Astrocyte (in vitro differentiated cells and primary cell): ENCODE measurements at places on chromosomes 3 and 15. TPM values are rescaled to one million over a fixed set of nuclear protein-coding genes. Genes with fewer than 3 reads are reported as not detected.

EXD1 gene
- total RNA-seq, result 0.07 TPM in 1 of 2 replicates, not detected in the other

CMTM7 gene
- total RNA-seq, result 19.7 and 23.9 TPM in 2 replicates

RFX7 gene
- 45.3 and 46.3 TPM in 2 replicates for total RNA-seq

COL7A1 gene
- 25.8 and 28.7 TPM in 2 replicates for total RNA-seq

MYZAP gene
- total RNA-seq, result 0.41 TPM in 1 of 2 replicates, not detected in the other

SHQ1 gene
- 28.0 and 28.4 TPM in 2 replicates for total RNA-seq

ITIH4 gene
- 2.8 and 5.3 TPM in 2 replicates for total RNA-seq

MOBP gene
- total RNA-seq, result 0.16 and 0.41 TPM in 2 replicates

GP9 gene
- total RNA-seq, result not detected in 2 replicates

MINAR1 gene
- total RNA-seq, result 1.7 TPM in 2 replicates
